Activated CD4-positive, alpha-beta T cell treated with anti-CD3 and anti-CD28 coated beads, Interleukin-2, amount 50 U/mL, for 48 hours (primary cell): ENCODE measurements at places on chromosomes 11 and 22.

GRCh38 chr22:35215993-35216392 lies 41.3 kb upstream of the HMGXB4 start:
- no peak for DNase-seq

DNA sequence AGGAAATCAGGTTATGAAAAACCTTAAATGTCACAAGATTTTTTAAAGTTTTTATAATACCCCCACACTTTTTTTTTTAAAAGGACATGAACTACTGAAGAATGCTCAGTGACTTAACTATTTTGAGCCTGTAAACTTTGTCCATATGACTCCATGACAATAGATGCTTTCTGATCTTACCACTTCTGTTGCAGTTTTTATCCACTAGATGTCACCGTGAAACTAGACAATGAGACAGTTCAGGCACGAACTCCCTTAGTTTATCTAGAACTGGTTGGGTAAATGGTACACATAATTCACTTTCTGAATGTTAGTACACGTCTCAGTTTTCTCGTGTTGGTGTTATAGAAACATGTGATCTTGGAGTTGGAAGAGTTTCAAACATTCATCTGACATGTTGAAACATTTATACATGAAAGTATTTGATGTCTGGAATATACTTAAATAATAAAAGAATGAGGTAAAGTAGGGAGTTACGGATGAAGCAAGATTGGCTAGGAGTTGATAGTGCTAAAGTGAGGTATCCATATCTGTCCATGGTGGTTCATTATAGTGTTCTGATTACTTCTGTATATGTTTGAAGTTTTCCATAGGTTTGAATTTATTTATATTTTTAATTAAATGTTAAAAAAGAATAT lies 8.1 kb downstream of the CCDC15 start:
- DNase-seq: no peak

DNA sequence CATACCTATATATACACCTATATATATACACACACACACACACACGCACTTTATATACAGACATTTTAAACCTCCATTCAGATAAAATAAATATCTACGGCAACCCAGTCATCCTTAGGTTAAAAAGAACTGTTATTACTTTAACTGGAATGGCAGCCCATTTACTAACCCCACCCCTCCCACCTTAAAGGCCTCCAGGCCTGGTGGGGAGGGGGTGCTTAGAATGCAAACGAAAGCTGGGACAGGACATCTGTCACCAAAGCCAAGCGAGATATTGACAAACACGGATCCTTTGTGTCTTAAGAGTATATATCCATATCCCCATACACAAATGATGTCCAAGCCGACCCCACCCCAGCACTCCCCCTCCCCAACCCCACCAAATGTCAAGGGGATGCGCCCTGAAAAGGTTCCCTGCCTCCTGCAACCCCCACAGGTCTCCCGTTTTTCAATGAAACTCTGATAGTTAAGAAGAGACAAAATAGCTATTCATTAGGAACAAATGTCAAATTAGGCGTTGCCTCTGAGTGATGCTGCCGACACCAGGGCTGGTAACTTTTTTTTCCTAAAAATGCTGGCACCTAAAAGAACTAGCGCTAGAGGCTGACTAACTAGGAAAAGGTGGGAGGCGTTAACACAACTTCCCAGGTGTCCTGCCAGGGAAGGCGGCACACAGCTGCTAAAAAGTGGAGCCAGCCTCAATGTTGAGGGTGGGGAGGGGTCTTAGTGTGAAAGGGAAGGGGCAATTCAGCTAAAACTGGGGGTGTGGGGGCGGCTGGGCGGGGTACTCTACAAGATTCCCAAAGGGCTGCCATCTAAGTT lies 5.6 kb downstream of the MN1 start:
- DNase-seq: no peak

- DNase-seq: no peak
These were observed 736.7 kb upstream of the ANO5 start for GRCh38 chr11:21456186-21456585.

DNA sequence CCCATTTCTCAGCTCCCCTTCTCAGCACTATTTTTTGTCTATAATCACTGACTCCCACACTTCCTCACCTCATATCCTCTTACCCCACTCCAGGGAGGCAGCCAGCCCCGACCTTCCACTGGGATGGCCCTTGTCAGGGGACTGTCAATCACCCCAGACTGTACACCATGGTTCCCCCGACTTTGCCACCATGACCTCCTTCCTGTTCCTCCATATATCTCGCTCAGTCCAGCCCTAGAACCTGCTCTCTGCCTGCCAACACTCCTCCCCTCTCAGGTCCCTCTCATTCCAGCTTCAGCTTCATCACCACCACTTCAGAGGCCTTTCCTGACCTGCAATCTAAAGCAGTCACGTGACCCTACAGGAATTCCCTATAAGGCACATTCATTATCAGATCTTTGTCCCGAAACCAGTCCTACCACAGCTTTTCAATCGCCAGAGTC lies 16.5 kb downstream of the PRPF19 start:
- no peak for DNase-seq

- peak; percentile 23 for DNase-seq
These were observed 631 bp upstream of the C22orf39 start for GRCh38 chr22:19448076-19448607.

DNA sequence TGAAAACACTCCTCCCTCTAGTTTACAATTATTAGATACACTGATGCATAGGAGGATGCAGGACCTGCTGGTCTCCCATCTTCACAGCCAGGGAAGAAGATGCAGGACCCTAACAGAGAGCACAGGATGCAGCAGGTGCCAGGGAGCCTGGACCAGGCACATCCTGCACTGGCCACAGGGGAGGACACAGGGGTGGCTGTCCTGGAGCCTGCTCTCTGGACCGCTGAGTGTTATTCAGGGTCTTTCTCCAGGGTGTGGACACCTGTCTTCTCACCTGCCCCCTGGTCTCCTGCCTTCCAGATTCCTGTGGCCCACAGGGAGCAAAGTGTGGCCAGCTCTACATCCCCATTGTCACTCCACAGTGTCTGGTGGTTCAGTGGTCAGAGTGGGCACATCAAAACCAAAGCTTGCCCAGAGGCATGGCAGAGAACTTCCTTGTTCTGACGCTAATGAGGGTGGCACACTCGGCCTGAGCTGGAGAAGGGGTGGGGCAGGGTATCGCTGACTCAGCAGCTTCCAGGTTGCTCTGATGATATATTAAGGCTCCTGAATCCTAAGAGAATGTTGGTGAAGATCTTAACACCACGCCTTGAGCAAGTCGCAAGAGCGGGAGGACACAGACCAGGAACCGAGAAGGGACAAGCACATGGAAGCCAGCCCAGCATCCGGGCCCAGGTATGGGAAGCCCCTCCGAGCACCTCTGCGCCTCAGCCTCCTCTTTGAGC lies at the start of gene APOBEC3A:
Gene APOBEC3A (plus strand): TSS at position 564 of the 725 bp plus-strand sequence. CDS start 83 bp downstream, at position 647.
- no peak for DNase-seq

- no peak for DNase-seq
These were observed 34.1 kb upstream of the SMCO4 start for GRCh38 chr11:93577286-93577685.

- DNase-seq: no peak
These were observed 20.9 kb downstream of the BRSK2 start for GRCh38 chr11:1410366-1411291.

DNA sequence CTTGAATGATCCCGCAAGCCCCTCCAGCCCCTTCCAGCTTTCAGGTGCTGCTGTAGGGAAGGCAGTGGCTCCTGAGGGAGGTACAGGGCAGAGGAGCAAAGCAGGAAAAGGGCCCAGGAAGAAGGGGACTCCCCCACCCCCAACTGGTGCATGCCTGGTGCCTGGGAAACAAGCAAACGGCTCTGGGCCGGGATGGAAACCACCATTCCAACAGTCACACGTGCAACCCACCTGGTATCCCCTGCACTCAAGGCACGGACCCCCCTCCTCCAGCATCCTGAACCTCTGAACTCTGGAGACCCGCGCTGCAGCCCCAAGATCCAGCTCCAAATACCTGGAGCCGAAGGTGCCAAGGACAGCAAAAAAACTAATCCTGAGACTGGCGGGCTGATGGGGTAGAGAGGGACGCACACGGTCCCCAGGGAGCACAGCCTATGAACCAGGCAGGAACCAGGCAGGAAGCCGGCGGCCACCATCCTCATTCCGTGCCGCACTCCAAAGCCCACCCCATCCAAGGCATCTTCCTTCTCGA lies 537 bp downstream of the SCN4B start:
- no peak for DNase-seq

DNA sequence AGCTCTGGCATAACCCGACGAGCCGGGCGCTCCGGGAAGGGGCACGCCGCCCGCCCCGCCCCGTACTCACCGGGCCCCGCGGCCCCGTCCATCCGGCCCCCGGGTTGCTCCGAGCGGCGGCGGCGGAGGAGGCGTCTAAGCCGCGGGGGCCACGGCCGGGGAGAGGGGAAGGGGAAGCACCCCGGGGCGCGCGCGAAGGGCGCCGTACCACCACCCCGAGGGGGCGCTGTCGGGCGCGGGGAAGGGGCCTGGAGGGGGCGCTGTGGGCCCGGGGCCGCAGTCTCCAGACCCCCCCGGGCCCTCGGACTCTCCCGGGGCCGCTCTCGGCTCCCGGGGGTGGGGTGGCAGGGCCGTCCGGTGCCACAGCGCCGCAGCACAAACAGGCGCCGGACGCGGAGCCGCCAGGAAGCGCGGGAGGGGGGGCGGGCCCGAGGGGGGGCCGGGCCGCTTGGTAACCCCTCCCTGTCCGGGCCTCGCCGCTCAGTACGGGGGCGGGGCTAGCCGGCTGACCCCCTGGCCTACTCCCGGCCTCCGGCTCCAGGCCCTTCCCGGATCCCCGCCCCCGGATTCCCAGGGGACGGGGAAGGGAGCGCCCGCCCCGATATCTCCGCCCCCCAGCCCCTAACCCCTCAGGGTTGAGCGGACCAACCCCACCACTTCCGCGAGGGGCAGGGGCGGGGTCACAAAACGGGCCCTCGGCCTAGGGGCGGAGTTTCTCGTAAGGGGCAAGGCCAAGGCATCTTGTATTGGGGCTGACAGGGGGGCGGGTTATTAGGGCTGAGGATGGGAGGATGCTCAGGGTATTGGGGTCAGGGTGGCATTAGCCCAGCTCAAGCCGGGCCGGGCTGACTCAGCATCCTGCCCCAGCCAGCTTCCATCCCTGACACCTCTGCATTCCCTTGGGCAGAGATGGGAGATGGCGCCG lies at the start of the genes EML3 and ROM1:
Gene EML3 (minus strand): TSS at position 410 of the 925 bp plus-strand sequence. CDS start 318 bp downstream, at position 92.
Gene ROM1 (plus strand): TSS at position 892 of the 925 bp plus-strand sequence. CDS start 25 bp downstream, at position 917.
- peak; percentile 90 for DNase-seq

DNA sequence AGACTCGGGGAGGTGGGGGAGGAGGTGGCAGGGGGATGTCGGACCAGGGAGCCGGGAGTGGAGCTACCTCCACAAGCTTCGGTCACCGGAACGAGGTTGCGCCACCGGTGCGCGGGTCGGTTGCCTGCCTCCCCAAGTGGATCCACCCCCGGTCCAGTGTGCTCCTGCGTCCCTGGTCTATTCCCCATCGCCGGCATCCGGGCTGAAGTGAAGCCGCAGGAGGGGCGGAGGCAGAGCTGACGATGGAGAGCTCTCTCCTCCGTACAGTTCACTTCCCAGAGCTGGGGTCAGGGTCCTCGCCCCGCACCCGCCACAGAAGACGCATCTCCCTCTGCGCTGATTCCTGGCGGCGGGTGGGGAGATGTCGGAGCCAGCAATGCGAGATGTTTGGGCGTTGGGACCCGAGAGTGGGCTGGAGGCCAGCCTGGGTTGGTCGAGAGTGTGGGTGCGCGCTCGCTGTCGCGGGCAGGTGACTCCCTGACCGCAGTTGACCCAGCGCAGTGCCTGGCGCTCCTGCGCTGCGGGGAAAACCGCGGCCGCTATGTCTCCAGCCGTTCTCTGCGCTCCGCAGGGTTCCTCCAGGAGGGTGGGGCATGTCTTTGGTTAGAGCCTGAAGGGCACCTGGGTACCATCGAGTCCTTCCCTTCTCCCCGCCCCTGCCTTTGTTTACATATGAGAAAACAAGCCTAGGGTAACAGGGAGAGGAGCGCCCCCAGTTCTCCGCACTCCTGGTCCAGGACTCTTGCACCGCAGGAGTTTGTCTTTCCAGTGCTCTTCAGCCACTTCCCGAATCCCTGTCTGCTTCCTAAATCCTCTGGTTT lies 1.7 kb downstream of the C11orf96 start:
- peak; percentile 53 for DNase-seq

GRCh38 chr11:78902771-78903507 lies 328.3 kb upstream of the NARS2 start:
- DNase-seq: no peak

DNA sequence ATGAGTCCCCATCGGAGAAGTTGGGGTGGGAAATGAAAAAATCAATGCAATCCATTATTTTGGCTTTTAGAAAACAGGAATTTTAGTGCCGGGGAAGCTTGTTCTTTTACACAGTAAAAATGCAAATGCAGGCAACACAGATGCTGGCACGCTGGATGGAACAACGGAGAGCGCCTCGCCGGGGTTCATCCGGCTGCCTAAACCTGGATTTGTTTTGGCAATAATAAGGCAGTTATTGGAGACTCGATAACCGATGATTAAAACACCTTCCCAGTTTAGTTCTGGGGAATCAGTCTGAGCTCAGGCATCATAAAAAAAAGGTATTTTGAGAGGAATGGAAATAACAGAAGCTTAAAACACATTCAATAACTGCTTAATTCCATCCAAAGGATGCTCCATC lies 2.9 kb downstream of the DSCAML1 start:
- no peak for DNase-seq

DNA sequence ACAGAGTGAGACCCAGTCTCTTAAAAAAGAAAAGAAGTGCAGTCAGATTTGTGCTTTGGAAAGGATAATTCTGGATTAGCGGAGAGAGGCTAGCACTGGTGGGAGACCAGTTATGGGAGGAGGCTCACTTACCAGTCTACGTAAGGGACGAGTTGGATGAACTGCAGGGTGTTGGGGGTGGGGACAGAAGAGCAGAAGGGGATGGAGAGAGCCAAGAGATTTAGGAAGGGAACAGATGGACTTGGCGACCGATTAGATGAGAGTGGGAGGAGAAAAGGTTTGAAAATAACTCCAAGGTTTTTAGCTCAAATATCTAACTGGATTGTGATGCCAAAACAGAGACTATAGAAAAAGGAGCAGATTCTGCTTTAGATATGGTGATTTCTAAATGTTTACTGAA lies 81.4 kb downstream of the SFI1 start:
- no peak for DNase-seq

GRCh38 chr22:46884365-46884764 lies 121.9 kb downstream of the TBC1D22A start:
- no peak for DNase-seq
